ENCODE measurements at places on chromosomes 3 and 15. TPM values are rescaled to one million over a fixed set of nuclear protein-coding genes. Genes with fewer than 3 reads are reported as not detected.

The GPR149 gene
- total RNA-seq: not detected

The CPN2 gene
- not detected for total RNA-seq

The PLIN1 gene
- 0.07 TPM for total RNA-seq

The CPNE9 gene
- total RNA-seq: not detected

The ALPK3 gene
- total RNA-seq: 13.5 TPM
